EH (cell line): ENCODE measurements at places on chromosomes 1 and 21.

GRCh38 chr1:170853302-170853701, 82.0 kb upstream of the MROH9 start:
- no peak for DNase-seq

DNA sequence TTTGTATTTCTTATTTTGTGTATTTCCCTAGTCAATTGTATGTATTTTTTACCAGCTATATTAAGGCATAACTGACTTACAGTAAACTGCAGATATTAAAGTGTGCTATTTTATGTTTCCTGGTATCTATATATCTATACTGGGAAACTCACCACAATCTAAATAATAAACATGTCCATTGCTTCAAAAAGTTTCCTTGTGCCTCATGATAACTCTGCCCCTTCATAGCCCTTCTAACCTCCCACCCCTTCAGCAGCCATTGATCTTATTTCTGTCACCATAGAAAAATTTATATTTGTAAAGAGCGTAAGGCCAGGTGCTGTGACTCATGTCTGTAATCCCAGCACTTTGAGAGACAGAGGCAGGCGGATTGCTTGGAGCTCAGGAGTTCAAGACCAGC, 9.3 kb upstream of the RRP15 start:
- no peak for DNase-seq

DNA sequence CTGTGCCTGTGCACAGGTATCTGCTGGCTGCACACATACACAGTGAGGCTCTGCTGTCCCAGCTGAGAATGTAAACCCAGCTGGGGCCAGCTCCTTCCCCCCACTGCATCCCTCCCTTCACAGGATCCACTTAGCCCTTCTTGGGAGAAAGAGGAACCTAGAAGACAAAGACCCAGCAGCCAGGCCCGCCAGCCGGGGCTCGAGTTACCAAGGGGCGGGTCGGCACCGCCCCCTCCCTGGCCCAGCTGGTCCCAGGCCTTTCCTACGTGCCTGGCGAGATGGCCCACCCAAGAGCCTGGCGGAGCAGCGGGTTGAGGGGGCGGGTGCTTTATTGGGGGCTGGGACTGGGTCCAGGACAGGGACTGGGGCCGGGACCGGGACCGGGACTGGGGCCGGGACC, 2.1 kb downstream of the SH3BGRL3 start:
- DNase-seq: peak; percentile 46

- DNase-seq: no peak
Measured at GRCh38 chr1:23902321-23903278, 10.6 kb downstream of the CNR2 start.

- DNase-seq: no peak
Measured at GRCh38 chr1:228960705-228961104, 225.4 kb downstream of the RHOU start.

DNA sequence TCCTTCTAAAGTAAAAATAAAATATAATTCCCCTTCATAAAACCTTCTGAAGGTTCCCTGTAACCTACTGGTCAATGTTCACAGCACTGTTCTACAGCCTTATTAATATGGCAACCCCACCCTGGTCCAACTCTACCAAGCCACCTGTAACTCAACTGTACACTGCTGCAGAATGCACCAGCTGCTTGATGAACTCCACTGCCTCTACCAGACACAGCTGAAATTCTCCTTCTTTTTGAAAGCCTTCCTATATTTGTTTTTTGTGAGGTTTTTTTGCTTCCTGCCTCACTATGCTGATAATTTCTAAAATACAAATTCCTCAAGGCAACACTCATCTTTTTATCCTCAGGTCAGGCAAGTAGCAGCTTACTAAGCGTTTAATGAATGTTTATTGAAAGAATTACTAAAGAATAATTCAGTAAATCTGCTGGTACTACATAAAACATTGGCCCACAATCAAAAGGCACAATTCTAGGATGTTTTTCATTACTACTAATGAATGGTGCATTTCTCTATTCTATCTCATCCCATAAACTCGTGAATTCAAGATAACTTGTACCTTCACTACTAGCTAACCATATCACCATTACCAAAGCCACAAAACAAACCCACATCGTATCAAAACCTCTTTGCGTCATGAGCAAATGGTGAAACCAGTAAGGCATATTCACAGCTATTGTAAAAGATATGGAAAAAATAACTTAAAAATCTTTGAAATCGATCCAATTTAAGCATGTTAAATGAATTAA, 2.4 kb downstream of the SSX2IP start:
- peak; percentile 79 for DNase-seq

GRCh38 chr1:107464827-107465226, 324.0 kb downstream of the NTNG1 start:
- DNase-seq: no peak

DNA sequence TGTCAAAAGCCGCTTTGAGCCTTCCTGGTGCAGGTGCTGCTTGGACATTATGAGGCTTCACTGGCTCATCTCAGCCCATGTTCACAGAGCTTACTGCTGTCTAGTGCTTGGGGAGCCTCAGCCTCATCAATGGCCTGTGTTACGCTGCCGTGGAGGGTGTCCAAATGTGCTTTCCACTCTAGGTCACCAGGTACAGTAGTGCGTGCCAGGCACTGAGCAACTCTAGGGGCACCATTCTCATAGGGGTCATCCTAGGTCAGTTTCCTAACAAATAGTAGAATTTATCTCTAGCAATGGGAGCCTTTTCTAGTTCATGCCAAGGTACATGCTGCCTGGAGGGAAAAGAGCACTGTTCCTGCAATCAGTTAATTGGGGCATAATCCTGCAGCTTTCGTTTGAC, 193.8 kb downstream of the DYRK1A start:
- DNase-seq: no peak

DNA sequence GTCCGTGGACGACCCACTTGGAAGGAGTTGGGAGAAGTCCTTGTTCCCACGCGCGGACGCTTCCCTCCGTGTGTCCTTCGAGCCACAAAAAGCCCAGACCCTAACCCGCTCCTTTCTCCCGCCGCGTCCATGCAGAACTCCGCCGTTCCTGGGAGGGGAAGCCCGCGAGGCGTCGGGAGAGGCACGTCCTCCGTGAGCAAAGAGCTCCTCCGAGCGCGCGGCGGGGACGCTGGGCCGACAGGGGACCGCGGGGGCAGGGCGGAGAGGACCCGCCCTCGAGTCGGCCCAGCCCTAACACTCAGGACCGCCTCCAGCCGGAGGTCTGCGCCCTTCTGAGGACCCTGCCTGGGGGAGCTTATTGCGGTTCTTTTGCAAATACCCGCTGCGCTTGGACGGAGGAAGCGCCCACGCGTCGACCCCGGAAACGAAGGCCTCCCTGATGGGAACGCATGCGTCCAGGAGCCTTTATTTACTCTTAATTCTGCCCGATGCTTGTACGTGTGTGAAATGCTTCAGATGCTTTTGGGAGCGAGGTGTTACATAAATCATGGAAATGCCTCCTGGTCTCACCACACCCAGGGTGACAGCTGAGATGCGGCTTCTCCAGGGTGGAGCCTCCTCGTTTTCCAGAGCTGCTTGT, 32.4 kb downstream of the PRMT2 start:
- DNase-seq: peak; percentile 34
